ENCODE measurements at places on chromosomes 7 and 10.

GRCh38 chr7:80182630-80183276, 48.1 kb downstream of the GNAI1 start:
- DNase-seq: no peak

DNA sequence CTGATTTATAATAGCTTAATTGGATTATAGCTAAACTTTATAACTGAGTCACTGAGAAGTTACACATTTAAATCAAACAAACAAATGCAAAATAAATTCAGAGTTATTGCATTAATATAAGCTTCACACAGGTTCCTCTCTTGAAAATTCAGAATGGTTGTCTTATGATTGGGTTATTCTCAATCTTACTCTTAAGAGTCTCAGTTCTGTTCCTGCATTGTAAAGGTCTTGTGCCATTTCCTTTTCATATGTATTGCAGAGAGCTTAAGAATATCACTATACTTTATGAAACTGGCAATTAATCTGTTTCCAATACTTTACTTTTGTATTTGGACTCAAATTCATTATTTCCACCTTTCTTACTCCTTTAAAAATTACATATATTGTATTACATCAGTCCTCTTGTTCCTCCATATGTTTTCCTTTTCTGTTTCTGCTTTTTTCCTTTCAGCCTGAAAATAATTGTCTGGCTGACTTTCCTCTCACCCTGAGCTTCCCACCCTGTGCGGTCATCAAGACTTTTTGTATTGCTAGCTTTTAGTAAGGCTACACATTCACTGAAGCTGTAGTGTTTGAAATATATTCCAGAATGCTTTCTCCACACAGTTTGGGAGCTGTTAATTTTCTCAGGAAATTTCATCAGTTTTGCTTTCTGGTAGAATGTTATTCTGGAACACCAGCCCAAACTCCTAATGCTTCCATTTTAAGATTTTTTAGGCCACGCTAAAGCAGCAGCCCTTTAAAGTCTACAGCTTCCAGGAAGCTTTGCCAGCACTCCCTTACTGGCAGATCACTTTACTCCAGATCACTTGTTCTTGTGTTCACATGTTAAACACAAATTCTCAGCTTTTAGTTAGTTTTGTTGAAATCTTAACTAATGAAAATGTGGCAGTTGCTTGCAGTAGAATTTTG, 139.4 kb downstream of the KCND2 start:
- DNase-seq: no peak

DNA sequence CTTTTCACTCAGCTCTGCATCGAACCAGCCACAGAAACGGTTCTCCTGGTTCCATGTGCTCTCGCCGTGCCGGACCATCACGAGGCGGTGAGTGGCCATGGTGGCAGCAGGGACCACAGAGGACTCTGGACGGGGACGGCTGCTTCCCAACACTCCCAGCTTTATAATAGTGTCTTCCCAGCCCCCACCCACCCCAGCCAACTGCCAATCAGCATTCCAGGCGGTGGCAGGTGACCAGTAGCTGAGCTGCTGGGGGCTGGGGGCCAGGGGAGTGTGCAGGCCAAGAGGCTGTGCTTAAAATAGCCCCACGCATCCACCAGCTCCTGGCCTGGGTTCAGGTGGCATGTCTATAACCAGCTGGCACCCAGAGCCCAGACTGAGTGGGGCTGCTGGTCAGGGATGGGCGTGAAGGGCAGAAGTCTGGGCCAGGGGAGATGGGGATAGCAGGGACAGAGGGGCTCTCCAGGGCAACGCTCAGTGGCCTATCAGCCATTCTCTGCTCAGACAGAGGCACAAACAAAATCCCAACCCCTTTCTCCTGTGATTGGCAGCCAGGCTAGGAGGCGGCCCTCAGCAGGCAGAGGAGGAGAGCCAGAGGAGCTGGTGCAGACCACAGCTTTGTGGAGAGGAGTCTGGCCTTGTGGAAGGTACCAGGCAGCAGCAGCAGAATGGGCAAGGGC, at the start of gene PGAM2:
Gene PGAM2 (minus strand): TSS at position 137 of the 680 bp plus-strand sequence. CDS start 38 bp downstream, at position 99.
- DNase-seq: no peak

GRCh38 chr7:87473986-87474385, 1.5 kb downstream of the ABCB4 start:
- DNase-seq: no peak

GRCh38 chr7:141715794-141716689, 7.9 kb downstream of the WEE2 start:
- no peak for DNase-seq

Data from stimulated activated naive CD8-positive, alpha-beta T cell treated with anti-CD3 and anti-CD28 coated beads, Interleukin-15, Interleukin-2, amounts not matched to agents 100 U/mL and 50 U/mL, for 24 hours (primary cell).